ENCODE measurements at places on chromosomes 1 and 21.

DNA sequence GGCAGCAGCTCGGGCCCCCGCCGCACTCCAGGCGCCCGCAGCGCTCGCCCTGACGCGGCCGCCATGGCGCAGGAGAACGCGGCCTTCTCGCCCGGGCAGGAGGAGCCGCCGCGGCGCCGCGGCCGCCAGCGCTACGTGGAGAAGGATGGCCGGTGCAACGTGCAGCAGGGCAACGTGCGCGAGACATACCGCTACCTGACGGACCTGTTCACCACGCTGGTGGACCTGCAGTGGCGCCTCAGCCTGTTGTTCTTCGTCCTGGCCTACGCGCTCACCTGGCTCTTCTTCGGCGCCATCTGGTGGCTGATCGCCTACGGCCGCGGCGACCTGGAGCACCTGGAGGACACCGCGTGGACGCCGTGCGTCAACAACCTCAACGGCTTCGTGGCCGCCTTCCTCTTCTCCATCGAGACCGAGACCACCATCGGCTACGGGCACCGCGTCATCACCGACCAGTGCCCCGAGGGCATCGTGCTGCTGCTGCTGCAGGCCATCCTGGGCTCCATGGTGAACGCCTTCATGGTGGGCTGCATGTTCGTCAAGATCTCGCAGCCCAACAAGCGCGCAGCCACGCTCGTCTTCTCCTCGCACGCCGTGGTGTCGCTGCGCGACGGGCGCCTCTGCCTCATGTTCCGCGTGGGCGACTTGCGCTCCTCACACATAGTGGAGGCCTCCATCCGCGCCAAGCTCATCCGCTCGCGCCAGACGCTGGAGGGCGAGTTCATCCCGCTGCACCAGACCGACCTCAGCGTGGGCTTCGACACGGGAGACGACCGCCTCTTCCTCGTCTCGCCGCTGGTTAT is 2.8 kb downstream of the KCNJ9 start:
- peak; percentile 96 for DNase-seq

GRCh38 chr21:39269620-39270019 is 43.8 kb downstream of the BRWD1 start:
- DNase-seq = no peak

DNA sequence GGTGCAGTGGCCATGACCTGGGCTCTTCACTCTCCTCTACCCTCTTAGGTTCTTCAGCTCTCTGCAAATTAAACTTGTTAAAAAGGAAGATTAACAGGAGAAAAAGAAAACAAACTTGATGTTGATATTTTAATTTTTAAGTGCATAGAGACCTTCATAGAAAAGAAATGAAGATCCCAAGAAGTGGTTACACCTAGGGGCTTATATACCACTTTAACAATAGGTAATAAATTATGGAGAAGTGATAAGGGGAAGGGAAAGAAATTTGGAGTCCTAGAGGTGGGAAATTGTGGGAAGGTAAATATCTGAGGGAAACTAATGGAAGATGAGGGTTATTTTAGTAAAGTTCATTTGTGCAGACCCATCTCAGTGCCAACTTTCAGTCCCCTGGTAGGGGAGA is 16.5 kb upstream of the TFF3 start:
- DNase-seq = no peak

- no peak for DNase-seq
These were observed 14.6 kb upstream of the SPSB1 start for GRCh38 chr1:9278116-9278515.

- no peak for DNase-seq
These were observed 10.8 kb downstream of the NHLH1 start for GRCh38 chr1:160377585-160378206.

DNA sequence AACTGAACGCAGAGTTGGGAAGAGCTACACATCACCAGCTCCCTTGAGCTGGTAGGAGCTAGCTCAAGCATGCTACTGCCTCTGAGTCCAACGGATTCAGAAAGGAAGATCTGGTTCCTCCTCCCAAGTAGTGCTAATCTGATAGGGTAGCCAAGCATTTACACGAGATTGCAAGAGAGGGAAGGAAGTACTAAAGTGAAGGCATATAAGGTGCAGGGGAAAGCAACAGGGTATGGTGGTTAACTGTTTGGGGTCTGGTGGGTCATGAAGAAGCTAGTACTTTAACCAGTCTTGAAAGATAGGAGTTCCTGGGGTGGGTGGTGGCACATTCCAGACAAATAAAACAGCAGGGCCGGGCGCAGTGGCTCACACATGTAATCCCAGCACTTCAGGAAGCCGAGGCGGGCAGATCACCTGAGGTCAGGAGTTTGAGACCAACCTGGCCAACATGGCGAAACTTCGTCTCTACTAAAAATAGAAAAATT is 20.2 kb upstream of the ZNF436 start:
- no peak for DNase-seq

DNA sequence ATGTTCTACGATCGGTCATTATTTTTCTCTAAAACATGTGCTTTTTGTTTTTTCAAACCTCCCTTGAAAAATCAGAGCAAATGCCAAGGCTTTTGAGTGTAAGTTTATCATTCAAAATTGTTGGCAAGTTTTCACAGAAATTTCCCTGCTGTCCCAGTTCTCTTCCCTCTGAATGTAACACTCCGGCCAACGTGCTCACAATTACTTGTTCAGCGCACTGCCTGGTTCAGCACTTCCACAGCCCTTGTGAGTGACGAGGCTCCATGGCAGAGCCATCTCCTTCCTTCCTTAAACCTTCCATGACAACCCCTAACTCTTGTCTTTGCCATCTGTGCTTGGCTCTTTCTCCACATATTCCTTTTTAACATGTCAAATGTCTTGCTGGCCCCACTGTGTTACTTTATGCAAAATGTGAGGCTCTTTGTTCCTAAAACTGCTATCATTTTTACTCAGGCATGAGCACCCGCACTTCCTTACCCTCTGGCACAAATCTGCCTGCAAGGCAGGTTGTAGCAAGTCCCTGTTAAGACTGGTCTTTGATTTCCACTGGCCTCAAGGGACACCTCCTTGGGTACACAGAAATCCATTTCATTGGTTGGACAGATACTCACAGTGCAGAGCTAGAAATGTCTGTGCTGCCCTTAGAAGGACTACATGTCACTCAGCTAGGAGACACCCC is 142.8 kb downstream of the HUNK start:
- no peak for DNase-seq

DNA sequence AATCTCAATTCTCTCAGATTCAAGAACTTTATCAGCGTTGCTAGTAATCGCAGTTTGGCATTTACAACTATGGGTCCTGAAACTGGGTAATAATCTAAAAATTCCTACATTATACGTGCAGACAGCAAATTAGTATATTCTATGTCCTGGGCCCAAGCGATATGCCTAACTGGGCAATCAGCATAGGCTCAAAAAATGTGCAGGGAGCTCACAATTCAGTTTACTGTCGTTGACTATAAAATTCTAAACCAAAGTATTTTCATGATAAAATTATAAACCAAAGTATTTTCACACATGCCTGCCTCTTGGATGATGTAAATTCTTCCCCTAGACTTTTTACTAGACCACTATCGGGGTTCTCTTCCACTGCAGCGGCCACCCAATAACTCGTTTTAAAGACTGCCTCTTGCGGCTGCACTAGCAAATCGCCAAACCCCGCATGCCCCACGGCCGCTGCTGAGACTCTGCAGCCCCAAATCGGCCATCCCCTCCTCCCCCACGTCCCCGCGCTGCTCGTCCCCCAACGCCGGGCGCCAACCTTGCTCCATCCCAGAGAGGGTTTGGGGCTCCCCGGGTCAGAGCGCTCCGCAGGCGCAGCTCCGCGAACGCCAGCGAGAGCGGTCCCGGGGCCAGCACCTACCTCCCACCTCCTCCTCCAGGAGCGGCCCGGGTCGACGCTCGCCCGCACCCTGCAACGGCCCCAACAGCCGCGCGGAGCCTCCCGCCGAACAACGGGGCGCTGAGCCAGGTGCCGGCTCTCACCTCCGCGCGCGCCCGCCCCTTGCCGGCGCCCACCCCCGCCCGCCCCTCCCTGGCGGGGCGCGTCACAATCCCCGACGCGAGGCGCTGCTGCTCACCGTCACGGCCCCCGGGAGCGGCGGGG is 506 bp downstream of the SSX2IP start:
- DNase-seq = peak; percentile 76

GRCh38 chr1:43610339-43610738 is 39.6 kb upstream of the KDM4A start:
- no peak for DNase-seq

DNA sequence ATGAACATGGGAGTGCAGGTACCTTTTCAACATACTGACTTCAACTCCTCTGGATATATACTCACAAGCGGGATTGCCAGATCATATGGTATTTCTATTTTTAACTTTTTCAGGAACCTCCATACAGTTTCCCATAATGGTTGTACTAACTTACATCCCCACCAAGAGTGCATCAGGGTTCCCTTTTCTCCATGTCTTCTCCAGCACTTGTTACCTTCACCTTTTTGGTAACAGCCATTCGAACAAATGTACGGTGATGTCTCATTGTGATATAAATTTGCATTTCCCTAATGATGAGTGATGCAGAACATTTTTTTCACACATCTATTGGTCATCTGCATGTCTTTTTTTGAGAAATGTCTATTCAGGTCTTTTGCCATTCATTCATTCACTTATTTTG is 25.9 kb upstream of the ACTA1 start:
- no peak for DNase-seq

DNA sequence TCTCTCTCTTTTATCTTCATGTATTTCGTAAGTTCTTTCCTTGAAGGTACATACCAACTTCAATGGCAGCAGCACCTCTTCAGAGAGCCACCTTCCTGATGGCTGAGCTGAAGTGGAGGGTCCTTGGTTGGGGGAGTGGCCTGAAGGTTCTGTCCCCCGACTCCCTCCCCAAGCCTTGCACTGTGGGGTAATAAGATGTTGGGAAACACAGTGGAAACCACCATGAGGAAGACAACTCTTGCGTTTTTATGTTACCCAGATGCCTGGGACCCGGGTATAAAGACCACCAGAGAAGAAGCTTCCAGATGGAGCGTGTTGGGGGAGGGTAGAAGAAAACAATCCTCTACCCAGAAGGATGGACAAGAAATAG is 794 bp downstream of the KRTAP12-3 start:
- no peak for DNase-seq

DNA sequence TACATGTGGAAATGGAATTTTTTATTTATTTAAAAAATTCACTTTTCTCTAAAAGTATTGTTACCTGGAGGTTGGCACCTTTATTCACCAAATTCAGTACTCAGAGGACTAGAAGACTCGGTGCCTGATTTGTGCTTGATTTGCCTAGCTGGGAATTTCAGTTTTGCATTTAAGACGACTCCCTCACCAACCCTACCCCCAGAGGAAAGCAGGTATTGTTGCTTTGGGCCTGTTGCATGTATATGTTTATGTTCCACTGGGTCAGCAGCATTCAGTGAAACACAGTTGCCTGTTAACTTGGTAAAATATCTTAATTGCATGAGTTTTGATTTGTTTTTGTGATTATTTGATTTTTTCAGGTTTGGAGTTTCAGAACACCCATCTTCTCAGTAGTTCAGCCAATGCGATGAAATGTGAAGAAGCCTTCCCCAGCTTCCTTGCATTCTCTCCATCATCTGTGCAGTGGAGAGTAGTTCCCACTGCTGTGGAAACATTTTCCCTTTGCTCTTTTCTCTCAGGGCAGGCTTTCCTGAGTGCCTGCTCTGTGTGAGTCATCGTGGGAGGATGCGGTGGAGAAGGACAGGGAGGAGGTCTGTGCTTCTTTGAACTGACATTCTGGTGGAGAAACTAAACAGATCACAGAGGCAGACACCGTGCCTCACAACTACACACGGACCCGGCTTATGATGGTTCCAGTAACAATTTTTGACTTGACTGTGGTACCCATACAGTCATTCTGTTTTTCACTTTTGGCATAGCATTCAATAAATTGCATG is 6.4 kb downstream of the ADARB1 start:
- DNase-seq = no peak

DNA sequence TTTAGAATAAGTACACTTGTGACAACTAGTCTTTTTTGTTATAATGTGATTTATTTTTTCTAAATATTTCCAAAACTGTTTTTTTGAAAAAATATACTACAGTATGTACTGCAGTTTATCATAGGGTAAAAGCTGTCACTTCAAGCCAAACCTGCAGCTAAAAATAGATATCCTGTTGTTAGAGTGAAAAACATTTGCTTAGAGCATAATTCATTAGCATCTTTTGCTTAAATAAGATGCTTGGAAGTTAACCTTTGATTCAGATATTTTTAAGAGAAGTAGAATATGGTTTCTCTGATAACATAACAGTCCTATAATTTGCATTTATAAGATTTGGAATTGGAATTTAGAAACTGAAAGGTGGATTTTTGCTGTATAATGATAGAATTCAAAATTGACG is 21.5 kb downstream of the PRKACB start:
- no peak for DNase-seq

DNA sequence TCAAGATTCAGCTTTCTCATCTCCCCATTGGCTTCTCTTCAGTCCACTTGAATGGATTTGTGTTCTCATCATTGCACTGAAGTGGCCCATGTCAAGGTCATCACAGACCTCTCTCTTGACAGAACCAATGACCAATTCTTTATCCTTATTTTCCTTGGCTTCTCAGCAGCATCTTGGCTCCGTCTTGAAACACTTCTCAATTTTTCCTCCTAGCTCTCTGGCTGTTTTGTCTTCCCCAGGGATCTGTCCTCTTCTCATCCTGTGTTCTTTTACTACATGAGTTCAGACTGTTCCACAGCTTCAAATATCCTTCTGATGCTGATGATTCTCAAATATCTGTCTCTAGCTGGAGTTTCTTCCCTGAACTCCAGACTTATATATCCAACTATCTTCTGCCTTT is 78.6 kb downstream of the COLGALT2 start:
- DNase-seq = no peak

DNA sequence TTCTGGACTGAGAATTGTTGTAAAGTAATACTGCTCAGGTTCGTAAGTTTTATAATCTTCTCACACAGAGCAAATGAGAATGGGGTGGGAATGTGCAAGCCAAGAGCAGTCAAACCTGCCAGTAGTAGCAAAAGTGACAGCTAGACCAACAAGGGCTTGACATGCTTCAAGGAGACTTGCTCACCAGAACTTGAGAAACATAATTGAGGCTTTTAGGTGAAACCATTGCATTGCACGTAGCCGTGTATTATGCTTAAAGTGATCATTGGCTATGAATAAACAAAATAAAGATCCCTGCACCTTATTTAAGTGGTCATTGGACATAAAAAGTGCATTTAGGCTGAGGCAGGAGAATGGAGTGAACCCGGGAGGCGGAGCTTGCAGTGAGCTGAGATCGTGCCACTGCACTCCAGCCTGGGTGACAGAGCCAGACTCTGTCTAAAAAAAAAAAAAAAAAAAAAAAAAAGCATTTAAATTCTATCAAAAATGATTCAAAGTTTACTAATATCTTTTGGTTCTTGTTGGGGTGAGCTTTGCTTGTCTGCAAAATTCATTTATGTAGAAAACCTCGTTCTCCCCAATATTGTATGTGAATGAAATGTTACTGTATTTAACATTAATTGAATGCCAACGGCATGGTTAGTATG is 11.8 kb upstream of the CCT8 start:
- no peak for DNase-seq

GRCh38 chr21:41186755-41187536 is 19.0 kb downstream of the BACE2 start:
- DNase-seq = no peak

DNA sequence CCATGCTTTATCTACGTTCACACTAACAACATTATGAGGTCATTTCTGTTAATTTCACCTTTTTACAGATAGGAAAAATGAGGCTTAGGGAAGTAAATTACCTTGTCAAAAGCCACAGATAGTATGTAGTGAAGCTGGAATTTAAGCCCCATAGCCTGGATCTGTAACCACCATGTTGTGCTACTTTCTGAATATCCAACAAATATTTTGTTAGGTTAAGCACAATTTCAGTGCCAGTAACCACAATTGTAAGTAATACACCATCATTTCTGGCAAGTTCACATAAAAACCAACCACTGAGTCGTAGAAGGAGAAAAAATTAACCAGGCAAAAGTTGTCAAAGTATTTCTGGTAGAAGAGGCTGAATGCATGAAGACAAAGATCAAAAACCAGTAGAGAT is 593.1 kb upstream of the CAMK1G start:
- DNase-seq = no peak
